Stimulated activated CD4-positive, alpha-beta T cell treated with anti-CD3 and anti-CD28 coated beads, Interleukin-2, amount 100 ng/mL, for 4 hours (primary cell): ENCODE measurements at places on chromosomes 13 and 19.

DNA sequence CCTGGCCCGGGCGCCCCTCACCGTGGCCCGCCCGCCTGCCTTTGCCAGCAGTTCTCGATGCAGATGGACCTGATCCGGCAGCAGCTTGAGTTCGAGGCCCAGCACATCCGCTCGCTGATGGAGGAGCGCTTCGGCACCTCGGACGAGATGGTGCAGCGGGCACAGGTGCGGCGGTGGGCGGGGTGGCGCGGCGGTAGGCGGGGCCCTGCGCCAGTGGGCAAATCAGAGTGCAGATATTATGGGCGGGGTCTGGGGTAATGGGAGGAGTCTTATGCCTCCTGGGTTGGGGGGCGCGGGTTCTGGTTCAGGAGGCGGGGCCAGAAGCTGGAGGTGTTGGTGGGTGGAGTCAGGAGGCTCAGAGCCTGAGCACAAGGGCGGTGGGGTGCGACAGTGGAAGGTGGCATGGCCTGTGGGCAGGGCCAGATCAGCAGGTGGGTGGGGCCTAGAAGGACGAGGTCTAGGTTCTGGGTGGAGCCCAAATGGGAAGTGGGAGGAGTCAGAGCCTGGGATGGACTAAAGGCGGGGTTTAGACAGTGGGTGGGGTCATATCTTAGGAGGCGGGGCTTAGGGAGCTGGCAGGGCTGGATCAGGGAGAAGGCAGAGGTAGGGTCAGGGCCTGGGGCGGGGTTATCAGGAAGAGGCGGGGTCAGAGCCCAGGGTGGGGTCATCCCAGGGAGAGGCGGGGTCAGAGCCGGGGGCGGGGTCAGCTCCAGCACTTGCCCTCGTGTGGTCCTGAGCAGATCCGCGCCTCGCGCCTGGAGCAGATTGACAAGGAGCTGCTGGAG, 5.6 kb downstream of the APC2 start:
- DNase-seq: no peak

- DNase-seq: no peak
Measured at GRCh38 chr19:43132696-43133095, 50.2 kb upstream of the PSG2 start.

- no peak for DNase-seq
Measured at GRCh38 chr13:30142486-30143211, 164.7 kb downstream of the KATNAL1 start.

- DNase-seq: no peak
Measured at GRCh38 chr19:1609103-1609396, 3.8 kb upstream of the UQCR11 start.

DNA sequence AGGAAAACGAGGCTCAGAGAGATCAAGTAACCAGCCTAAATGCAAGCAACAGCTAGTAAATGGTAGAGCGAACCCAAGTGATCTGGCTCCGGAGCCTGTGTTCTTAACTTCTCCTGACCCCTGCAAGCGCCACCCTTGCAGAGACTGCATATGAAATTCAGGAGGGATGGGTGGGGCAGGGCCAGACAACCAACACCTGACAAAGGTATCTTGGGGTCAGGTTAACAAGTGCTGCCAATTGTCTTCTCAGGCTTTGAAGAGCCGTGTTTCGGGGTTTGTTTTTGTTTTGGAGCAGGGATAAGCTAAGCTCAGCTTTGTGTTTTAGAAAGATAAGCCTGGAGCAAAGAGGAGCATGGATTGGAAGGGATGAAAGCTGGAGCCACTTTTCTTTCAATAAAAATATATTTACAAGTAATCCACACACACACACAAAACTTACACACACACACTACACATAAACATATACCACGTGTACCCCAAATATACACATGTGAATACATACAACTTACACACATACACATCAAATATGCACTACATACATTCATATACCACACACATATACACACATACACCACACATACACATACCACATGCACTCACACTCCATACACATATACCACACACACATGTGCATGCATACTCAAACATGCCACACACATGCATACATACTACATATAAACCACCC, 722.0 kb downstream of the DIAPH3 start:
- DNase-seq: no peak

GRCh38 chr13:108851660-108852059, 222.2 kb downstream of the MYO16 start:
- no peak for DNase-seq

DNA sequence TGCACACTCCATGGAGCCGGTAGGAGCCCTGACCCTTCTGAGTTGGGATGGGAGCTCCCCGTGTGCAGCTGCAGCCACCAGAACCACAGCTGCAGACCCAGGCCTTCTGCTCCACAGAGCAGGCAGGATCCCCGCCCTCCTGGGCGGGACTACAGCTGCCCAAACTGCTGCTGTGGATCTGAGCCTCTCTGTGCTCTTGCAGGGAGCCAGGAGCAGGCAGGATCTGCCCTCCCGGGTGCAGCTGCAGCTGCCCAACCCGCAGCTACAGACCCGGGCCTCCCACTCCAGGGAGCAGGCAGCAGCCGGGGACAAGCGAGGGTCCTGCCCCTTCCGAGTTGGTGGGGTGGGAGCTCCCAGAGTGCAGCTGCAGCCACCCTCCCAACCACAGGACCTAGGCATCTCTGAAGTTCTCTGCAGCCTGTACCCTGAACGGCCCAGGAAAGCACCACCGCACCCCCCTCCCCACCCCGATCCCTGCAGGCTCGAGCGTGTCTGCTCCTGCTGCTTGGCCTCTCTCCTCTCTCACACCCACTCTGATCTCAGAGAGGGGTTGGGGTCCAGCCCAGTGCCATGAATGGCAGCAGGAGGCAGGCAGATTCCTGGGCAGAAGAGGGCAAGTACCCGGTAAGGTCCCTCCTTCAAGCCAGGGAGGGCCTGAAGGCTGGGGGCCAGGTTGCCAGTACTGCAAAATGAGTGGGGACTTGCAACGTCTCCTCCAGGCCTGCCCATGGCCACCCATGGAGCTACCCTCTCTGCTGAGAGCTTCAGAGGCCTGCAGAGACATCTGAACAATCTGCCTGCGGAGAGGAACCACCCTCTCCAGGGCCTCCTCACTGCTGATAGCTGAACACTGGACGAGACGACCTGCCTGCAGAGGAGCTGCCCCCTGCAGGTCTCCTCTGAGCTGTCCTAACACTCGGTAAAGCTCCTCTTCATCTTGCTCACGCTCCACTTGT, 16.4 kb upstream of the EMP3 start:
- no peak for DNase-seq

DNA sequence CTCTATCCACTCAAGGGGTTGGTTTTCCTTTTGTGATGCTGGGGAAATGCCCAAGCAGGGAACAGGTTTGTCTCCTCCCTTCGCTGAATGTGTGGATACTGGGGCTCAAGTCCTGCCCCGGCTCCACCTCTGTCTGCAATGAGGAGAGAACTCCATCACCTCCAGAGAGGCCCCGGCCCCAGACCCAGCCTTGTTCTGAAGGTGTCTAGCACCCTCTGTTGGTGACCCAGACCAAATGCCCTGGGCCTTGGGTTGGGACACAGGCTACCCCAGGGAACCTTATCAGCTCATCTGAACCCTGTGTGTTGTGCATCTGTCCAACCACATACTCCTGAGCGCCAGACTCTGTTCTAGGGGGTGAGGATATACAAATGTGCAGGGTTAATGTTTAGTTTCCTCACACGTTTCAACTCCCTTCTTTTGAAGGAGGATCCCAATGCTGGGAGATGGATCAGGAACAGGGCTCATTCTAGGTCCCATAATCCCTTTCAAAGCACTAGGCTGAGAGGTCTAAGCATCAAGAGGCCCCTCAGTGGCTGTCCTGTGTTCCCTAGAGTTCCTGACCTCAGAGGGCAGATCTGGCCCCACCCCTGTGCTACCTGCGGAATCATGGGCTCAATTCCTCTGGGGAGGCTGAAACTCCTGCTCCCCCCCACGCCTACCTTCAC, 112.5 kb upstream of the SLC7A1 start:
- peak; percentile 24 for DNase-seq

DNA sequence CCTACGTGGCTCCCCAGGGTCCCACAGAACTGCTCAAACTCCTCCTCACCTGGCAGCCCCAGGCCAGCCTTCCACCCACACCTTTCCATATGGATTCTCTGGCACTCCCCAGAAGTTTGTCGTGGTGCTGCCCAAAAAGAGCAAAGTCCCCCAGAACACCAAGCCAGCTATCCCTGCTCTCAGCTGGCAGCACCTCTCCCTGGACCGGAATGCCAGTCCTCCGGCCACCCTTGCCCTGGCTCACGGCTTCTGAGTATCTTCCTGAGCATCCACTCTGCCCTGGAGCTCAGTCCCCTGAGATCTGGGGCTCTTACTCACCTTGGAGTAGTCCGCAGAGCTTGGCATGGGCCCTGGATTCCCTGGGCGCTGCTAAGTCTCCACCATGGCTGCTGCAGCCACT, 166.5 kb upstream of the ZNF507 start:
- no peak for DNase-seq

GRCh38 chr19:1841209-1841924, 6.9 kb downstream of the REXO1 start:
- no peak for DNase-seq

- DNase-seq: no peak
Measured at GRCh38 chr19:2428321-2428690, 920 bp upstream of the TIMM13 start.

GRCh38 chr19:7648265-7649014, 11.5 kb downstream of the STXBP2 start:
- no peak for DNase-seq

DNA sequence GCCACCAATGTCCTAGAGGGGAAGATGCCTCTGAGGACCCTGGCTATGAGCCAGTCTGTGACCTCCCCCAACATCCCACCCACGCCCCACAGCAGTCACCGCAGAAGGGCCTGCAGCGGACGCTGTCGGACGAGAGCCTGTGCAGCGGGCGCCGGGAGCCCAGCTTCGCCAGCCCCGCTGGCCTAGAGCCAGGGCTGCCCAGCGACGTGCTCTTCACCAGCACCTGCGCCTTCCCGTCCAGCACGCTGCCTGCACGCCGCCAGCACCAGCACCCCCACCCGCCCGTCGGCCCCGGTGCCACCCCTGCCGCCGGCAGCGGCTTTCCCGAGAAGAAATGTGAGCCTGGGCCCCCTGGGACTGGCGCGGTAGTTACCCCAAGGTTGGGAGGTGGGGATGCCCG, 30.6 kb downstream of the DPF1 start:
- DNase-seq: no peak
